ENCODE measurements at places on chromosomes 1 and 21.

DNA sequence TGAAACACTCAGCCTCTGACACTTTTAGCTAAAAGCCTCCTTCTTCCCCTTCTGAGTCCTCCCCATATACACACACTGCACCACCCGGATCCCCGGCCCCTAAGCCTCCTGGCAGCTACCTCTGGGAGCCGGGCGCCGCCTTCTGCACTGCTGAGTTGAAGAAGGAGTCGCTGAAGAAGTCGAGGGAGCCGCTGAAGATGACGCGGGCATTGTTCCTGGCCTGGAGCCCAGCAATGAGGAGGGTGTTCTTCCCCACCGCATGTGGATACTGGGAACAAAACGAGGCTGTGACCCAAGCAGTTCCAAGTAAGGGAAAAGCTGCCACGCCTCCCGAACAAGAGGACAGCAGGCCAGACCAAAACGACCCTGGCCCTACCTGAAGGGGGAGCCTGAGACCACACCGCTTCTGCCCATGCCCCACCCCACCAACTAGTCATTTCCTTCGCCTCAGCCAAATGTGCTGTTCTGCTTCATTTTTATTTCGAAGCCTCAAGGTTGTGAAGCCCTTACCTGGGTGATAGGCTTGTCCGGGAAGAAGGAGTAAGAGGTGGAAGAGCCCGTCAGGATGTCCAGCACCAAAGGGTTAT lies 7.0 kb downstream of the DDOST start:
- no peak for DNase-seq

GRCh38 chr1:15341634-15342407 lies 67.9 kb upstream of the EFHD2 start:
- no peak for DNase-seq

- DNase-seq: no peak
Observed at GRCh38 chr1:232287676-232288569, 342.0 kb downstream of the SIPA1L2 start.

DNA sequence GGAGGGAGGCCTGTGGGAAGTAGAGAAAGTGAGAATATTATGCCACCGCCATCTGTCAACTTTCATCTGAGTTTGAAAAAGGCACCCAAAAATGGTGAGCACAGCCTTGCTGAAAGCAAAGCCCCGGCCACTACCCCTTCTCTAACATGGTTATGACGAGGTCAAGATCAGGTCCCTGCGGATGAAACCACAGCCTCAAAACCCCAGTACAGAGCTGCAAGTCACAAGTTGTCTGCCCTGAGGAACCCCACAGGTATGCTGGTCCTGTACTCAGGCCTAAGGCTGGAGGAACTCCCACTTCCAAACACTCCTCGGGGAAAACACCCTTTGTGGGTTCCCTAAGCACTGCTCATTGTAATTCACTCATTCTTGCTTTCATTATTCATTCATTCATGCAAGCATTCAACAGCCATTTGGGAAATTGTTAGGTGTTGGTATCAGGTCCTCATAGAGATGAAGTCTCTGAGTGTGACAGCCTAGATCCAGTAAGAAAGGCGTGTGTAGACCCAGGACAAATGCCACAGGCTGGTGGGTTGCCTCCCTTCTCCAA lies 216.6 kb upstream of the EDN2 start:
- DNase-seq: no peak

- DNase-seq: no peak
Observed at GRCh38 chr1:178151831-178152230, 57.9 kb downstream of the RASAL2 start.

- DNase-seq: no peak
Observed at GRCh38 chr1:204446413-204447111, 34.9 kb upstream of the PPP1R15B start.

DNA sequence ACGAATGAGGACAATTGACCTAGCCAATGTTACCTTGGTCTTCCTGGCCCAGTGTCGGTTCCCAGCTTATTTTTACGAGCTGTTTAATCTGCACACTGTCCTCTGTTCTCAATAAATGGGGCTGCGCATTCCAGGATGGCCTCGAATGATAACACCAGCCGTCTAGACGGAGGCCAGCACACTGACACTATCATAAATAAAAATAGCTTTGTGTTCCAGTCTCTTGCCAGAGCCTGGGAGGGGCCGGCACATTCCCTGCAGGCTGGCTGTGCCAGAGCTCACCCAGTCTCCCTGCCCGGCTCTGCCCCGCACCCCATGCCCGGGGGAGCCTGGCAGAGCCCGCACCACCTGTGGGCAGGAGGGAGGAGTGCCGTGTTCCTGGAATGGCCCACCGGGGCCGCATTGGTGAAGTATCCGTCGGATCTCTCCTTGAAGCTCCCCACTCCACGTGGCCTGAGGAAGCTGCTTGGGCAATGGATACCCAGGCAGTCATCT lies 92.1 kb downstream of the SPSB1 start:
- no peak for DNase-seq

DNA sequence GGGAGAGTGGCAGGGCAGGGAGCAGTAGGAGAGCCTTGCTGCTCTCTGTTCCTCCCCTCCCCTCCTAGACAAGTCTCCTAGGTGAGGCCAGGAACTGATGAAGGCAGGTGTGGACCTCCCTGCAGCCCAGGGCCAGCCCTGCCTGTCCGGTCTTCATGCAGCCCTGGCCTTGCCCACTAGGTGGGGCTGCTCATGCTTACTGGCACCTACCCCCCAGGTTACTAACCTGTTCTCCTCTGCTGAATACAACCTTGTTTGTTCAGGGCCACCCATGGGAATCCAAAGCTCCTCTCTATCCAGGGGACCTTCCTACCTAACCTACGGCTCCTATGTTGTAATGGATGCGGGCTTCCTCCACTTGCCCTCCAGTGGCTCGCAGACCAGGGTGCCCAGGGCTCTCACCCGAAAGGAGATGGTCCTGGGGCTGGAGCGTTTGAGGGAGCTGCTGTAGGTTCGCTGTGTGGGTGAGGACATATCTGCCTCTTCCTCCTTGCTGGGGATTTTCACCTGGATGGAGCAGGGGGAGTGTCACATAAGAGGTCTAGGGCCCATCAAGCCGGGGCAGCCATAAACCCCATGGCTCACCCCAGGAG lies 7.9 kb upstream of the TNNT2 start:
- DNase-seq: no peak

- DNase-seq: no peak
Observed at GRCh38 chr1:10851024-10852013, 54.9 kb upstream of the CASZ1 start.

GRCh38 chr1:105934806-105935205 lies 1121.7 kb upstream of the PRMT6 start:
- DNase-seq: no peak

- DNase-seq: no peak
Observed at GRCh38 chr1:23718482-23718881, 24.8 kb upstream of the ELOA start.

GRCh38 chr1:29243871-29244200 lies 7.5 kb downstream of the PTPRU start:
- DNase-seq: no peak

DNA sequence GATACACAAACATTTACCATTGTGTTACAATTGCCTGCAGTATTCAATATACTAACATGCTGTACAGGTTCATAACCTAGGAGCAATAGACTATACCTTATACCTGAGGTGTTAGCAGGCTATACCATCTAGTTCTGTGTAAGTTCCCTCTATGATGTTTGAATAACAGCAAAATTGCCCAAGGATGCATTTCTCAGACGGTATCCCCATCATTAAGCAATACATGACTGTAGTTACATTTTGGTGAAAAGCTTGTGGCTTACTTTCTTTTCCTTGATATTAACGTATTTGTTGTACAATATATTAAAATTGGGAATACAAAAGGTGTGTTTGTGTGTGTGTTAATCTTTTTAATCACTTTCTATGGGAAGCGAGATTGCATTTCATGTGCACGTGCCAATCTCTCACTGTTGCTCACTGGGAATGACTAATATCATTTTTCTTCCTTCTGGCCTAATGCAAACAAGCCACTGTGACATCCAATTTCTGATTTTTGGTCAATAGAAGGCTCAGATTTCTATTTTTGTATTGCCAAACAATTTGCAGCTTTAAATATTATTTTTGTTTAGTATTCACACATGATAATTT lies 36.7 kb upstream of the WLS start:
- DNase-seq: no peak

DNA sequence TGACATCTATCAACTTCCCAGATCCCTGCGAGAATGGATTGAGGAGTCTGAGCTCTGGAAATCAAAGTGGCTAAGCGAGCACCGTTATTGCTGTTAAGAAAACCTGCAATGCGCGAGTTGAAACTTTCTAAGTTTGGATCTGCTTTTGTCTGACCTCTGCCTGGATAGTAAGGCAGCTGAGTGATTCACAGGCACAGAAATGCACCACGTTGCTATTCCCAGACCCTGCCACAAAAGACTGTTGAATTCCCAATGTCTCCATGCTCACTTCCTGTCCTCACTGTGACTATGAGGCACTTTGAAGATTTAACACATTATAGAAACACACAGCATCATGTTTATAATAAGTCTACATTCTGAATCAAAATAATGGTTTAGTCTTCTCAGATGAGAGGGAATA lies 27.1 kb upstream of the CNIH3 start:
- no peak for DNase-seq

DNA sequence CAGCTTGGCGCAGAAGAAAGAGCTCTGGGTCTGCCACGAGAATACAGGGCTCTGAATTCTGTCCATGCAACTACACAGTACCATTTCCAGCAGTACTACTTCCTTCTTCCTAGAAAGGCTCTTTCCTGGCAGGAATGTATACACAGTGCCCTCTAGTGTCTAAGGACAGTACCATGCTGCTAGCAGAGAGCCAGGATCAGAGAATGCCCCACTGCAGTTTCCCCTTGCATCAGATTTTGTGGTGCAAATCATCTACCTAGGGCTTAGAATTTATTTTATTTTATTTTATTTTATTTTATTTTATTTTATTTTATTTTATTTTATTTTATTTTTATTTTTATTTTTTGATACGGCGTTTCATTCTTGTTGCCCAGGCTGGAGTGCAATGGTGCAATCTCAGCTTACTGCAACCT lies 50.8 kb downstream of the PAX7 start:
- DNase-seq: no peak

DNA sequence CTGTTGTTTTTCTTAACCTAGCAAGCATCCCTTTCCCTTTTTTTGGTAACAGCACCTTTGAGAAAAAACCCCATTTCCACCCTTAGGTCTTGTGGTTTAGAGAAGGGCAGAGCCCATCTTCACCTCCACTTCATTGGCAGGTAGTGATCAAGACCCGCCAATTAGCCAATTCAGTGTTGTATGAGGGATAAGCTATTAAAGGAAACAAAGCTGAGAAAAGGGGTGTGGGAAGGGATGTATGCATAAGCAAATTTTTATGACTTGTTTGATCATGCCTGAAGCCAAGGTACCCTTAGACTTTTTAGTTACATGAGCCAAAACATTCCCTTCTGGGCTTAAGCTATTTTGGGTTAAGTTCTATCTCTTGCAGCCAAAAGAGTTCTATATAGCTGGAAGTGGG lies 3.6 kb upstream of the ZNF697 start:
- no peak for DNase-seq

GRCh38 chr1:8974551-8974950 lies 28.9 kb downstream of the CA6 start:
- no peak for DNase-seq
